ENCODE measurements at places on chromosomes 5 and 9. TPM values are rescaled to one million over a fixed set of nuclear protein-coding genes. Genes with fewer than 3 reads are reported as not detected.

The KLHL3 gene
- polyA plus RNA-seq = 0.81 TPM

The MVB12B gene
- polyA plus RNA-seq = 1.6 TPM

The GDNF gene
- 0.46 TPM for polyA plus RNA-seq

The FOXD4L4 gene
- not detected for polyA plus RNA-seq

- DNase-seq = no peak
These were observed 339.1 kb downstream of the NFIB start for GRCh38 chr9:13974891-13975290.

- no peak for DNase-seq
These were observed at the start of gene PCDHA2 for GRCh38 chr5:140794595-140795258. Gene PCDHA2 (plus strand): TSS chr5:140794852.

GRCh38 chr9:33964086-33964768, 84.5 kb downstream of the UBAP2 start:
- DNase-seq = no peak

Data from small intestine (tissue), 16 donors.